Muscle of leg (tissue), 16 donors: ENCODE measurements at places on chromosomes 5 and 9.

GRCh38 chr9:89731262-89732182 lies 126.7 kb downstream of the GADD45G start:
- no peaks in the 10 kb centered on the region for H3K36me3 ChIP-seq
- H3K27me3 ChIP-seq = peaks cover 6% of the 10 kb centered on the region
- no peak overlapping the region for H3K4me3 ChIP-seq
- no peak for DNase-seq

- DNase-seq = peak; percentile 59
- H3K27me3 ChIP-seq = no peaks in the 10 kb centered on the region
- H3K36me3 ChIP-seq = no peaks in the 10 kb centered on the region
- no peak overlapping the region for H3K27ac ChIP-seq
- peaks cover 3% of the 10 kb centered on the region for H3K4me1 ChIP-seq
Measured at GRCh38 chr5:68500813-68501212, 285.3 kb downstream of the PIK3R1 start.

DNA sequence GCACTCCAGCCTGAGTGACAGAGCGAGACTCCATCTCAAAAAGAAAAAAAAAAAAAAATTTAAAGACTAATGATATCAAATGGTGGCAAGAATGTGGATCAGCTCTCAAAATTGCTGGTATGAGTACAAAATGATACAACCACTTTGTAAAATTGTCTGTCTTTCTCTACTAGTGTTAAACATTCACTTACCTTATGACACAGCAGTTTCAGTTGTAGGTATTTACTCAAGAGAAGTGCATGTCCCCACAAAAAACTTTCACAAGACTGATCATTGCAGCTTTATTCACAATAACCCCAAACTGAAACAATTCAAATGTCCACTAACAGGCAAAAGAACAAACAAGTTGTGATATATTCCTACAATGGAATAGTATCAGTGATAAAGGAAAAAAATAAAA lies 14.7 kb upstream of the CETN3 start:
- H3K4me3 ChIP-seq = no peak overlapping the region
- no peaks in the 10 kb centered on the region for H3K36me3 ChIP-seq
- DNase-seq = no peak

GRCh38 chr5:139592289-139592688 lies 31.1 kb downstream of the UBE2D2 start:
- H3K36me3 ChIP-seq = peaks cover 8% of the 10 kb centered on the region
- H3K4me3 ChIP-seq = no peak overlapping the region
- H3K4me1 ChIP-seq = no peaks in the 10 kb centered on the region
- no peak overlapping the region for H3K27ac ChIP-seq

DNA sequence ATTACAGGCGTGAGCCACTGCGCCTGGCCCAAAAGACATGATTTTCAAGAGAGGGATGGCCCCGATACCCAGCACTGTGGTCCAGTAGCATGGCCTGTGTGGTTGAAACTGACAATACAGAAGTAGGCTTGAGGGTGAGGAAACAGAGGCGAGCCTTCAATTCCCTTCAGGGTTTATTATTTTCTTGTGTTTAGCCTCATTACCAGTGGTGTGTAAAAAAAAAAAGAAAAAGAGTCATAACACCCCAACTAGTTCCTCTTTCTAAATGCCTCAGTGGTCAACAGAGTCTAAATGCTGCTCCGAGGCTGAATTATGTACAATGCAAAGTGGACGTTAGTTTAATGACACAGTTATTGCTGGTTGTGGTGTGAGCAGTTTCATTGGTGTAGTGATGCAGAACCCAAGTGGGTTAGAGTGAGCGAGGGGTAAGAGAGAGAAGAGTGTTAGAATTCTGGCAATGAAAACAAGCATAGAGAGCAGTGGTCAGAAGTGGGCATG lies 58.8 kb downstream of the SNX30 start:
- H3K27me3 ChIP-seq = no peaks in the 10 kb centered on the region
- H3K4me3 ChIP-seq = no peak overlapping the region
- peaks cover 14% of the 10 kb centered on the region for H3K4me1 ChIP-seq
- H3K27ac ChIP-seq = no peak overlapping the region
- H3K36me3 ChIP-seq = no peaks in the 10 kb centered on the region

GRCh38 chr5:104452550-104452949 lies 890.0 kb upstream of the NUDT12 start:
- H3K27me3 ChIP-seq = no peaks in the 10 kb centered on the region
- no peak for DNase-seq
- no peaks in the 10 kb centered on the region for H3K4me1 ChIP-seq
- H3K27ac ChIP-seq = no peak overlapping the region
- no peak overlapping the region for H3K4me3 ChIP-seq

GRCh38 chr9:16728137-16728508 lies 142.3 kb downstream of the BNC2 start:
- no peak overlapping the region for H3K27ac ChIP-seq
